ENCODE measurements at places on chromosomes 5 and 9.

- no peak for DNase-seq
Measured at GRCh38 chr5:131786900-131787692, 9.7 kb downstream of the FNIP1 start.

DNA sequence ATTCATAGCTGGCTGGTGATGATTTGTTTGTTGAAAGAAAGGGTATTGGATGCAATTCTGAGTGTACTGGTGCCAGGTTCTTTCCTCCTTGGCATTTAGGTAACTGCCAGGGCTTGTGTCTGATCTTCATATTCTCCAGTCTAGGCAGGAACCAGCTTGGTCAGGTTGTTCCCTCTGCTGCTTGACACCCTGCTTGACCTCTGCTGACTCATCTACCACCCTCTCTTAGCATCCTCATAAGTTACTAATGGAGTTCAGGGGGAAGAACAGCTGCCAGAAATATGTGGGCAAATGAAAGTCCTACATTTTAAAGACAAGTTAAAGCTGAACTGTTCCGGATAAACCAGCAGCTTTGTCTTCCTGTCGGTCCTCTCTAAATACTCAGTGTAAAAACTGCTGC, 116.1 kb upstream of the TNC start:
- no peak for DNase-seq

DNA sequence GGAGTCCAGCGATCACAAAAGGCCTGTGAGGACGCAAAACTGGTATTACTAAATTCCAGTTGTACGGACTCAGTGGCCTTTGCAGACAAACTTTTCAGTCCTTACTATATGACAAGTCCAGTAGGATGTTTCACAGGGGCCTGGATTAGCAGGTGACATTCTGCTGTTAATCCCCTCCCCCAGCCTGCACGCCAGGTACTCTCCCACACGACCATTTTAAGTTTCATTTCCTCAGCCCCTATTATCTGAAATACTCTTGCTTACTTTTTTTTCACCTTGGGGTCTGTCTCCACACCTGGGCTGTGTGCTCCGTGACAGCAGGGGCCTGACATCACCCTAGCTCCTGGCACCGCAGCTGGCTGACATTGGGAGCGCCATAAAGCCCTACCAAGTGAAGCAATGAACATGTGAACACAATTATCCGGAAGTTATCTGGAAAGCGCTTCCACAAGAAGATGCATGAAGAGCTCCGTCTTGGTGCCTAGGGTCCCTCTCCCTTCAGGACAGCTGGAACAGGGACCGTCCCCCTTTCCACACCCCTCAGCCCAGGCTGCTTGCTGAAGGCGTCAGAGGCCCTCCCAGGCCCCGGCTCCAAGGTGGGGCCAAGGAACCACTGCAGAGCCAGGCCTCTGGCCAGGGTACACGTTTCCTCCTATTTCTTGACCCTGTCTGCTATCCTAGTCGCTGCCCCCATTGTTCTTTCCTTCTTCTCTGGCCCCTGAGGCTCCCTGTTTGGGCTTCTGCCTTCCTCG, 39.7 kb upstream of the ZNF622 start:
- DNase-seq, result no peak

- no peak for DNase-seq
Measured at GRCh38 chr5:23053846-23054245, 200.7 kb upstream of the CDH12 start.

GRCh38 chr5:78500871-78501270, 140.5 kb downstream of the SCAMP1 start:
- DNase-seq, result no peak

- no peak for DNase-seq
Measured at GRCh38 chr5:144469106-144469505, 298.4 kb downstream of the KCTD16 start.

- DNase-seq, result no peak
Measured at GRCh38 chr9:92971776-92972175, 24.5 kb downstream of the FGD3 start.

DNA sequence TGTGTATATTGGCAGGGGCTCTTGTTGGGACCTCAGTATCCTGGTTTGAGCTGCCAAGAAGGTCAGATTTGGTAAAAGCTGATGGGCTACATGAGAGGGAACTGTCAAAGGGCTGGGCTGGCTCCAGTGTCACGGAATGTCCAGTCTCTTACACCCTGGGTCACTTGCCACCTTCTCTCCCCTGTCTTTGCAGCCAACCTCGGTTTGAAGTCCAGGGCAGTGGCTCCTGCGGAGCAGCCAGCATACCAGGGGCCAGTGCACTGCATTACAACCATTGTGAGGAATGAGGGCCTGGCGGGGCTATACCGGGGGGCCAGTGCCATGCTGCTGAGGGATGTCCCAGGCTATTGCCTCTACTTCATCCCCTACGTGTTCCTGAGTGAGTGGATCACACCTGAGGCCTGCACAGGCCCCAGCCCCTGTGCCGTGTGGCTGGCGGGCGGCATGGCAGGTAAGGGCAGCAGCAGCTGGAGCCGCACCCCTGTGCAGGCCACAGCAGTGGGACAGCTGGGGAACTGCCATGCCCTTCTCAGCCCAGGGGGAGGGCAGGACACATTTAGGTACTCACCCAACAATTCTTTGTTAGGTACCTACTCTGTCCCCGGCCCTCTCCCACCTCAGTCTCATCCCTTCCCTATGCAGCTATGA, 24.2 kb downstream of the IL9 start:
- DNase-seq, result no peak

- no peak for DNase-seq
Measured at GRCh38 chr9:131525643-131526565, 5.2 kb downstream of the UCK1 start.

DNA sequence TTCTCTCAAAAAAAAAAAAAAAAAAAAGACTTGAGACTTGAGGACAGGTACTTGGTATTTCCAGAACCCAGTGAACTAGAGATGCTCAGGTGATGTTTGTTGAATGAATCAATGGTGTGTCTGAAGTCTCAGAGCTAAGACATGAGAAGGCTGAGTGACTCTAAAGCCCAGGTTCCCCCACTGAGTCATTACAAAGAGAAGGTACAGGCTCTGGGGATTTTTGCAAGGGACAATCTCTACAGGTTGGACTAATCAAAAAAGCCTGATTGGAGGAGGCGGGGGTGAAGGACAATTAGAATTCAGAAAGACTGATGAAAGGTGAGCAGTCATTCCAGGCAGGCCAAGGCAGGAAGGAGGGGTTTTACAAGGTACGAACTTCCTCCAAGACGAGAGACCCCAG, 8.2 kb upstream of the FABP6 start:
- DNase-seq, result no peak

- no peak for DNase-seq
Measured at GRCh38 chr9:88537761-88538091, 2.7 kb downstream of the NXNL2 start.

GRCh38 chr5:64180661-64181343, 15.2 kb downstream of the RNF180 start:
- no peak for DNase-seq

- DNase-seq, result no peak
Measured at GRCh38 chr5:6732634-6733410, 19.6 kb downstream of the TENT4A start.

GRCh38 chr9:127112735-127113161, 9.7 kb downstream of the ANGPTL2 start:
- DNase-seq, result no peak

DNA sequence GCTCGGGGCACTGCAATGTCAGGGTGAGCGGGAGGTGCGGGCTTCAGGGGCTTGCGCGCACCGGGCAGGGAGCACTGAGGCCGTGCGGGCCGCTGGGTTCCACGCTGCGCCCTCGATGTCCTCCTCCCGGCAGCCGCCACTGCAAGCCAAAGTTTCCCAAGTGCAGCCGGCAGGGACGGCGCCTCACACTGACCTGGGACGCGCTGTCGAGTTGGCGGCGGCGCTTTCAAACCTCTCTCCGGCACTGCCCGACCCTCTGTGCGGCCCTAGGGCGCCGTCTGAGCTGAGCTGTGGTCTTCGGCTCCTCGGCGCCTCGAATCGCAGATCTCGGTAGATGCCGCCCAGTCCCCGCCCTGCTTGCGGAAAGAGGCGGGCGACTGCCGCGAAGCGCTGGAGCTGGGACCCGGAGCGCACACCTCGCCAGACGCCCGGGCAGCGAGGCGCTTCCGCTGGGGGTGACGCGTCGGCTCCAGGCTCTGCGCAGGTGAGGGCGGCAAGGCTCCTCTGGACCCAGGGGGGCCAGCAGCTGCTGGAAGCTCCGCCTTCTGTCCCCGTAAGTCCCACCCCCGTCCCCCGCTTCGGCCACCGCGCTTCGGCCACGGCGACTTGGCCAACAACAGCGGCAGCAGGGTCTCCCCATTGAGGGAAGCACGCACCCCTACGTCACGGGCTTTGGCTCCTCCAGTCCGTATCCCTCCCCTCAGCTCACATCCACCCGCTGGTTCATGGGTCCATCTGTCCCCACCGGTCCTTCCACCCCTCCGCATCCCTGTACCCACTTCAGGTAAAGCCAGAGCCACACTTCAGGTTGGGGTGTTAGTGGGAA, at the start of gene ANKRD34B:
Gene ANKRD34B (minus strand): TSS at position 320 of the 826 bp plus-strand sequence. CDS start 10,261 bp downstream, outside the sequence.
- DNase-seq, result no peak

- DNase-seq, result no peak
Measured at GRCh38 chr5:122490718-122491117, 178.7 kb downstream of the SNCAIP start.

- no peak for DNase-seq
Measured at GRCh38 chr9:105142406-105143135, 101.9 kb upstream of the SLC44A1 start.

- DNase-seq, result no peak
Measured at GRCh38 chr9:6984941-6985578, 227.3 kb downstream of the KDM4C start.

GRCh38 chr5:24110004-24110615, 534.7 kb downstream of the CDH10 start:
- no peak for DNase-seq

GRCh38 chr9:133130685-133131244, 9.7 kb upstream of the RALGDS start:
- DNase-seq, result no peak

DNA sequence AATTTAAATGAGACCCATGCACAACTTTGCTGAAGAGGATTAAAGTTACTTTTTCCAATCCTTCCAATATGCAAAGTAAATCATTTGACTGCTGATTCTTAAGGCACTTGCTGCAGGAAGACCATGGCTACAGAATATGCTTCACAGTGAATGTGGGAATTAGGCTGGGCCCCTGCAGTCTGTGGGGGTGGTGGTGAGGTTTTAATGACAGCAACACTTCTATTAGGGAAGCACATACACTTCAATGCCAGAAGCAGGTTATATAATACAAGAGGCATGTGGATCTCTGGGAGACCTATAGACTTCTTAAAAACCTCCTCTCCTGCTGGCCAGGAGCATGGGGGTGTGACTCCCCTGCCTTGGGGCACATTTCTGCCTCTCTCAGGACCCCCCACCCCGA, 124.5 kb upstream of the KLF9 start:
- no peak for DNase-seq

DNA sequence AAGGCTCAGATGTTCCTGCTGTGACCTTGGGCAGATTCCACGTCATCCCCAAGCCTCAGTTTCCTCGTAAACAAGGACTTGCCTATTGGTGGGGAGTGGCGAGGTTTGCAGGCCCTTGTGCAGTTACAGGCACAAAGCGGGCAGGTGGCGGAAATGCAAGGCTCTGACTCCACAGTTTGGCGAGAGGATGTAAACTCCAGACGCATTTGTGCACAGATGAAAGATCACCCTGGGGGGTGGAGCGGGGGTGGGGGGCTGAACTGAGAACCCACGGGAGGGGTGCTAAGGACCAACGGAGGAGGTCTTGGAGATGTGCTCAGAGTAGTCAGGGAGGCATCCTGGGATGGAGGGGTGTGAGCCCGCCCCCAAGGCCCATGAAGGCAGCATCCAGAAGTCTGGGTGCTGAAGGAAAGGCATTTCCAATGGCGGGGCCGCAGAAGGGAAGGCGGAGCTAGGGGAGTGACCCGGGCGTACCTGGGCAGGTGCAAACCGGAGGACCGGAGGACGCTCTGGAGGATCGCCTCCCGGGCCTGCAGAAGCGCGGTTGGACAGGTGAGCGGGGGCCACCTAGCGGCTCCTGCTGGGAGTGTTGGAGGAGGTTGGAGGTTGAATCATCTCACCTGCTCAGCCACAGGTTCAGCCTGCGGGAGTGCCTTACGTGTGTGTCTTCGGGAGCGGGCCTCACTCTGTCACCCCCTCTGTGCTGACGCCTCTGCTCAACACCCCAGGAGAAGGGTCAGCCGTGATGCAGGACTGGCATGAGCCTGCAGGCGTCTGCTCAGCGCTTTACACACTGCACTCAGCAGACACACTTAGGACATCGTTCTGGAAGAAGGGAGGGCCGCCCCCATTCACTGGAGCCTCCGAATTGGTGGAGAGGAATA, 1.9 kb upstream of the FIBCD1 start:
- DNase-seq, result peak; percentile 74

DNA sequence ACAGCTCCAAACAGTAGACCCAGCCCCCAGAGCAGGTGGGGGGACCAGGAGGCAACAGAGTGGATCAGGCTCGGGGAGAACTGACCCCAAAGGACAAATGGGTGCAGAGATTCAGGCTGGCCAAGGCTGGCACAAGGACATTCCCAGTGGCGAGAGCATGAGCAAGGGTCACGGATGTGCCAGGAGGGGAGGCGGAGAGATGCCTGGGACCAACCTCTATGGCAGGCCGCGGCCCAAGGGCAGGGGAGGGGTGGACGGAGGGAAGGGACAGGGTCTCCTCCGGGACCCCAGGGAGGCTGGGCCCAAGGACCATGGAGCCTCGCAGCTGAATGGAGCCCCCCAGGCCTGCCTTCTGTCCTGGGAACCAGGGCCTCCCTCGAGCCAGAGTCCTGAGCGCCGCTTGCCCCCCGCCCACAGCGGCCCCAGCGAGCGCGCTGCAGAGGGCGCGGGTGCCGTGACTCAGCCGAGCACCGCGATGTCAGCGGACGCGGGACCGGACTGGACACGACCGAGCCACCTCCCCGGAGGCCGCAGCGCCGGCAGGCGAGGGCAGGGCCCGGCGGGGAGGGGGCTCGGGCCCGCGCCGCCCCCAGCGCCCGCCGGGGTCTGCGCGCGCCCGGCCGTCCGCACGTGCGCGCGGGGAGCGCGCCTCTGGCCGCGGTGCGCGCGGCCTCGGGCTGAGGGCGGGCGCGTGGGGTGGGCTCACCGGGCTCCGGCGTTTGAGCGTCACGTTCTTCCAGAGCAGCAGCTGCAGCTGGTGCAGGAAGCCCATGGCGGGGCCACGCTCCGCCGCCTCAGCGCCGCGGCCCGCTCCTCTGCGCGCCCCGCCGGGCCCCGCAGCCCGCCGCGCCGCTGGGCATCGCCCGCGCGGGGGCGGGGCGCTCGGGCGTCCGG, at the start of gene ABCA2:
Gene ABCA2 (minus strand): TSS at position 869 of the 894 bp plus-strand sequence. CDS start 97 bp downstream, at position 772.
- peak; percentile 34 for DNase-seq

GRCh38 chr9:32069169-32069813, 315.2 kb upstream of the ACO1 start:
- DNase-seq, result no peak

GRCh38 chr9:103661663-103662062, 432.4 kb upstream of the SMC2 start:
- no peak for DNase-seq

- DNase-seq, result no peak
Measured at GRCh38 chr5:9168791-9169556, 376.9 kb downstream of the SEMA5A start.

DNA sequence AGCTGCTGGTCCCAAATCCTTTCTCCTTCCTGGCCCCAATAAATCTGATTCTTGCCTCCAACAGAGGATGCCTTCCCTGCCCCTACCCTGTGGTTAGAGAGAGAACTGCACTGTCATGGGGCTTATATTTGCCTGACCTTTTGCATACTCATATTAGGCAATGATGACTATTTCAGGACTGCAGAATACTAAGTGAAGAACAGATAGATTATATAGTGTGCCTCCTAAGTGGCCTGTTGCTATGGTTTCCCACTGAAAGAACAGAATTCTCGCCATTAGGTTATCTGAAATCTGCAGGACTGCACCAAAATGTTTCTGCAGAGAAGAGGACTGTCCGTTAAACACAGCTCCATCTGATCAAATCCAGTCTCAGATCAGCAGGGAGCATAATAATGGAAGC, 87.3 kb upstream of the CCNG1 start:
- no peak for DNase-seq

Data from activated B cell treated with CpG ODN at 0.5 μM for 24 hours (primary cell).